ENCODE measurements at places on chromosomes 4 and X. TPM values are rescaled to one million over a fixed set of nuclear protein-coding genes. Genes with fewer than 3 reads are reported as not detected.
A peak's percentile ranks its signal among the peaks of the same experiment; 100 is the strongest.

DNA sequence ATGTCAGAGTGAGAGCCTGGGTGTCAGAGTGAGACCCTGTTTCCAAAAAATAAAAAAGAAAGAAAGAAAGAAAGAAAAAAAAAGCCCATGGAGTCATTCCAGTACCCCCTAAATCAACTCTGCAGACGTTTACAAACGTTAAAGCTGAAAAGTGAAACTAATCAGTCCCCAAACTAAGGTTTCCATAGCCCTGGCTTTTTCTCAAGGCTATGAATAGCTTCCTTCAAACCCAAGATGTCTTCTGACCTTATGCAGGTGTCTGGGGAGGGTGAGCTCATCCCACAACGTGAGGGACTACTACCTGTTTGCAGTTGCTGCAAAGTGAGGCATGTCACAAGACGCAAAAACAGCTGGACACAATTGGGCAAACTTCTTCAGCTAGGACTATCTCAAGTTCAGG lies 144.0 kb downstream of the SH3KBP1 start:
- peaks cover 31% of the 10 kb centered on the region for H3K36me3 ChIP-seq
- DNase-seq, result no peak
- peaks cover 84% of the 10 kb centered on the region for H3K4me1 ChIP-seq
- peak overlapping the region; percentile 81 for H3K27ac ChIP-seq
- H3K4me3 ChIP-seq, result no peak overlapping the region

GRCh38 chrX:85244450-85245211 lies 840 bp downstream of the ZNF711 start:
- DNase-seq, result no peak
- H3K36me3 ChIP-seq, result no peaks in the 10 kb centered on the region
- H3K27me3 ChIP-seq, result no peaks in the 10 kb centered on the region
- peak overlapping the region; percentile 62 for H3K4me3 ChIP-seq

Gene ADH1C
- total RNA-seq, result not detected

Gene STEEP1
- 25.1 TPM for total RNA-seq

Gene REPS2
- total RNA-seq, result 0.60 TPM

Measured in CD4-positive, alpha-beta T cell (primary cell).